ENCODE measurements at places on chromosomes 12 and 14.

DNA sequence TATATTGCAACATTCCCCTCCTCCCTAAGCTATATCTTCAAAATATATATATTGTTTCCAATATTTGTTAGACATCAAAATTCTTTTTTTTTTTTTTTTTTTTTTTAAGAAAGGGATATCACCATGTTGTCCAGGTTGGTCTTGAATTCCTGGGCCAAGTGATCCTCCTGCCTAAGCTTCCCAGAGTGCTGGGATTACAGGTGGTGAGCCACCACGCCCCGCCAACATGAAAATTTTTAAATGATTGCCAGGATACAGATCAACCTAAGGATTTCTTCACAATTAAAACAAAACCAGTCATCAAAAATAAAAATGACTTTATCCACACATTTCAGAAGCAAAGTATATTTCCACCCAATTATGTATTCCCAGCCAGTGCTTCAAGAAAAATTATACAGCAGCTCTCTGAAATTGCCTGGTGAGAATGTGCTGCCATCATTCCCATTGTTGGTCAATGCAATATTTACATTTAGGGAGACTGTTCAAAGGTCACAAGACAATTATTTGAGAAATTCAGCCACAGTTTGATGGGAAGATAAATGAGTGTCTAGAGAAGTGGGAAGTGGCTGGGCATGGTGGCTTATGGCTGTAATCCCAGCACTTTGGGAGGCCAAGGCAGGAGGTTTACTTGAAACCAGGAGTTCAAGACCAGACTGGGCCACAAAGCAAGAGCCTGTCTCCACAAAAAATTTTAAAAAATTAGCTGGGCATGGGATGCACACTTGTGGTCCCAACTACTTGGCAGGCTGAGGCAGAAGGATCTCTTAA lies 141.7 kb upstream of the AMIGO2 start:
- DNase-seq, result no peak

- DNase-seq, result no peak
Measured at GRCh38 chr12:6606331-6607131, 648 bp downstream of the CHD4 start.

- no peak for DNase-seq
Measured at GRCh38 chr12:120834489-120835303, 69.5 kb downstream of the SPPL3 start.

DNA sequence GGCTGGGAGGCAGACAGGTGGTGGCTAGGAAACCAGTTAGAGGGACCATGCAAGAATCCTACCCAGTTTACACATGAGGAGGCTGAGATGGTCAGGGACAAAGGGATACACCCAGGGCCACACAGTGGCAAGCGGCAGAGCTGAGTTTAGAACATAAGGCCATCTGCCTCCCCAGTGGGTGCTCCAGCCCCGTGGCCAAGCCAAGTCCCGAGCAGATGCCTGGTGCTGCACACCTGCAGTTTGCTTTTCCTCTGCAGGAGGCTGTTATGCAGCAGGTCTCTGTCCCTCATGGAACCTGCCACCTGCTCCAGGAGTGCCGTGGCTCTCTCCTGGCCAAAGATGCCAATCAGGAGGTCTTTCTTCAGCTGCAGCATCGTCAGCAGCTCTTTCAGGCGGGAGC lies 70.8 kb downstream of the SYNE3 start:
- DNase-seq, result no peak

- DNase-seq, result no peak
Measured at GRCh38 chr14:90061685-90062126, at the start of gene KCNK13. TSS of gene KCNK13 (plus strand) at chr14:90061994. CDS start at chr14:90062206, 212 bp downstream.

DNA sequence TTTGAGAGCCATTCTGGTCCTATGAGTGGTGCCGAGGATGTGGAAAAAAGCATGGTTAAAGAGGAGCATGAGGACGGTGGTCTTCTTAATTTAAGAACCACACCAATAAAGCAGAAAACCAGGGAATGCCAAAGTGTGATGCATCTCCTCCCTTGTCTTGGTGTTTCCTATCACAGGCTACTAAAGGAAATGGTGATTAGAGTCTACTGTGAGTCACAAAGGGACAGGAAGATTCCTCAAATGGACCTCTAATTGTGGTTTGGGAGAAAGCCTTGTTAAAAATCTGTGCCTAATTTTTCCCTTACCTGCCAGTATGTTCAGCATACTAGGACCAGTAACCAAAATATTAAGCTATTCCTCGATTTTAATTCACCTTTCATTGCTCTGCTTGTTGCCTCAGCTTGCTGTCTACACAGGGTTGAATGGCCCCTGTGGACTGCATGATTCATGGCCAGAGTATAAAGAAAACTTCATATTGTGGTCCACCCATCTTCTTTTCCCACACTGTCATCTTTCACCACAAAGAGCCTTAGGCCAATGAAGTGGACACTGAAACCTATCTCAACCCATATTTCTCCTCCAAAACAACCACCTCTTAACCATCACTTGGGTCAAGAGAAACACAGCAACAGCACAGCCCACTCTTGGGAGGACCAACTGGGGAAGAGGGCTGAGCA lies 38.8 kb downstream of the DIO2 start:
- no peak for DNase-seq

- DNase-seq, result no peak
Measured at GRCh38 chr12:65335021-65335714, 56.7 kb downstream of the MSRB3 start.

DNA sequence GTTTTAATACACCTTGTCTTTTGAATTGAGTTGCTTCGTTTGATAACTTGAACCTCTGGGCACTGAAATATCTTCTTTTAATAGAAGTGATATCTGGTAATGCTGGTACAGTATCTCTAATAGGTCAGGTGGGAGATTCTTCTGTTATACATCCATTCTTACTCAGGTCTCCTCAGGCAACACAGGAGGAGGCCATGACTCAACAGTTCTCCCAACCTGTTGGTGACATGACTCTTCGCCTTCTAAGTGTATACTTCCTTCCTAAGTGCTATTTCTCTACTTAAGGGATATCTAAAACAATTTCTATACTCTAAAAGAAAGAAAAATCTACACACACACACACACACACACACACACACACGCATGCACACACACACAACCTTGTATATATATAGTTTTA lies 509.1 kb downstream of the PCNX1 start:
- no peak for DNase-seq

- DNase-seq, result peak; percentile 87
Measured at GRCh38 chr12:120228291-120229070, 27.6 kb upstream of the RPLP0 start.

GRCh38 chr14:37056473-37056872 lies 115.9 kb downstream of the SLC25A21 start:
- DNase-seq, result no peak

DNA sequence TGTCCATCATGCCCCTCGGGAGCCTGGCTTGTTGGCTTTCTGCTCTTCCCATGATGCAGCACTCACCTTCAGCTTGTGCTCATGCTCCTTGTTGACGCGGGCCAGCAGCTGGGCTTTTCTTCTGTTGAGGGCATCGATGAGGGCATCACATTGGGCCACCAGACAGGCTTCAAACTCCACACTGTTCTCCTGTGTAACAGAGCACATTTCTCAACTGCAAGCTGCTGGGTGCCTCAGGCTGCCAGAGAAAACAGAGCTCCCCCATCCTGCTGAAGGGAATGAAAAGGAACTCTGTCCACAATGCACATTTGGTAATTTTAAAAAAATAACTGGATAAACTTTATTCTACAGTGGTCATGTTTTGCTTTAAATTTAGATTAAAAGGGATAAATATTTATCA lies 72.1 kb downstream of the TRIM9 start:
- DNase-seq, result no peak

GRCh38 chr12:109223868-109224267 lies 85.2 kb downstream of the FOXN4 start:
- DNase-seq, result no peak

DNA sequence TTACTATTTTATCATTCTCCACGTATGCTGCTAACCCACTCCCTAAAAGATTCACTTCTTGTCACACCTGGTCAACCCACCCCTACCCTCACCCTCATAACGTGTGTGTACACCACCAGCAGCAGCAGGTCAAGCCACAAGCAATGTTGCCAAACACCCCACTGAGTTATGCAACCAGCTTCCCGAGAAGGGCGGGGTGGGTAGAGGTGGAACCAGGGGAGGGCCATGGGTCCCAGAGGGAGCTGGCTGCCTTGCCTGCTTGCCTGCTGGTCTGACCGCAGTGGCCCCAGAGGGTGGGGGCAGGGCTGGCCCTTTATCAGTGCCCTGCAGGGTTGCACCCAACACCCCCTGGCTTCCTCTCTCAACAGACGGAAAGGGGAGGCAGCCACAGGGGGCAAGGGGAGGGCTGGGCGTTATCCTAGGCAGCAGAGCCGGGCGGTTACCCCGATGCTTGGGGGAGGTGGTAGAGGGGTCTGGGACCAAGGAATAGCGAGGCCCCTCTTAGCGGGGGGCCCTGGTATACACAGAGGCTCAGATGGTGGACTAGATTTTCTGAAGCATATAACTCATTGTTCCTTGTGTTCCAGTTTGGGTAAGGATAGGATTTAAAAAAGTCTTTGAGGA lies 3.5 kb upstream of the NFE2 start:
- DNase-seq, result no peak

- no peak for DNase-seq
Measured at GRCh38 chr12:14993537-14994266, 20.9 kb downstream of the PDE6H start.

DNA sequence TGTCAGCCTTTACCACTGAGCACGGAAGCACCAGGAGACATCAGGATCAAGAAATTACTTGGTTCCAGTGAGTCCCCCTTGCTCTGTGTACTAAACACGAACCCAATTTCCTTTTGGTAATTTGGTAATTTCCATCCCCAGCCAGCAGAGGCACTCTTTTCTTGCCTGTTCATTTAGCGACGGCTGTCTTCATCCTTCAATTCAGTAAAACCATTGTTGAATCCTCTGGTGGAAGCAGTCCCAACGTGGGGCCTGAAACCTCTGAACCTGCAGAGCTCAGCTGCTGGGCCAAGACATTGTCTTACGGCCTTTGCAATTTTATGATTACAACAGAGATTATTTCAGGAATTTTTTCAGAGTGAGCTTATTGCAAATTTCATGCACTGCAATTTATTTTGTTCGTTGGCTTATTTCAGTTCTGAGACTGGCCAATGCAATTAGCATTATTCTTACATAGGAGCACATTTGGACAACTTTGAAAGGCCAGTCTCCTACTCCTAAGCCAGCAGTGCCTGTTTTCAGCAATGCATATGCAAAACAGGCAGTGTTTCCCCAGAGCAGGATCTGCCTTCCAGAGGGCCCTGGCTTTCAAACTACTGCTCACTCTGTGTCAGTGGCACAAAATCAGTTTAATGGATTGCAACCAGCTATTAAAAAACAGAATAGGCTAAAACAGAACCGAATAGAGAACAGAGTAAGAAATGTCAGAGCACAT lies 372.9 kb upstream of the TMEM132C start:
- no peak for DNase-seq

DNA sequence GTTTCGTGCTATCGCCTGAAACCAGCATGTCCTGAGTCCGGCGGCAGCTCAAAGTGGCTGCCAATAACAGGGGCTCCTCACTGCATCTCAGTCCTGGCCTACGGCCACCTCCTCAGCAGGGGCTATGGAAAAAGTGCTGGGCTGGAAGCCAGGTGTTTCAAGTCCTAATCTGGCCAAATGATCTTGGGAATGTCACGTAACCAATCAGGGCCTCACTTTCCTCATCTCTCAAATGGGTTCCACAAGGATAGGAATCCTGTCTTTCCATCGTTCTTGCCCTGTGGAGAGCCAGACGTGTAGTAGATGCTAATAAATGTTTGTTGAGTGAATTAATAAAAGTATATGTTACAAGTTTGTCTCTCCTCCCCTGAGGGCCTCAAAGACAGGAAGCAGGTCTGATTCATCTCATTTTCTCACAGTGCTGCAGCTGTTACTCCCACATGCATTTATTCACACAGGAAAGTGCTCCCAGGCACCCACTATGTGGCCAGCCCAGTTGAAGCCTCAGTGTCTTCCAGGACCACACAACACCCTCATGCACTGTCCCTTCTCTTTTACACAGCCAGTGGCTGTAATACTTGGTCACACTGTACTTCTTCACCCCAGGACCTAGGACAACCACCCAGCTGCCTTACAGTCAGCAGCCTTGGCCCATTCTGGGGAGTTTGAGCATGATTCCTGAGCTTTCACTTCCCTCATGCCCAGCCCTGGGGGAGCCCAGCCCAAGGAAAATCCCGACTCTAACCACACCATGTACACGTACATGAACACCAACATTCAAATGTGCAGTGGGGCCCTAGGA lies 5.0 kb downstream of the CMKLR1 start:
- DNase-seq, result no peak

DNA sequence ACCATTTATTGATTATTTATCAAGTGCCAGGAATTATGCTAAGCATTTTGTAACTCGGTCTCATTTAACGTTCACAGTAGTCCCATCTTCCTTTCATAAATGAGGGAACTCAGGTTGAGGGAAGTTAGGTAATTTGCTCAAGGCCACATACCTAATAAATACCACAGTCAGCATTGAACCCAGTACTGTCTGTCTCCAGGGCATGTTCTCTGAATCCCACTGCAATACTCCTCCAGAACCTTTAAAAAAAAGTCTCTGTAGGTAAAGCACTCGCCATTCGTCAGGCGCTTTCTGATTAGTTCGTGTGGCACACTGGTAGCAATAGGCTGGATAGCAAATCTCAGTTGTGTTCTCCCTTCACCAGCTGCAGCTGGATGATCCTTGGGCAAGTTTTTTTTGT lies 14.3 kb downstream of the SLC17A8 start:
- no peak for DNase-seq

DNA sequence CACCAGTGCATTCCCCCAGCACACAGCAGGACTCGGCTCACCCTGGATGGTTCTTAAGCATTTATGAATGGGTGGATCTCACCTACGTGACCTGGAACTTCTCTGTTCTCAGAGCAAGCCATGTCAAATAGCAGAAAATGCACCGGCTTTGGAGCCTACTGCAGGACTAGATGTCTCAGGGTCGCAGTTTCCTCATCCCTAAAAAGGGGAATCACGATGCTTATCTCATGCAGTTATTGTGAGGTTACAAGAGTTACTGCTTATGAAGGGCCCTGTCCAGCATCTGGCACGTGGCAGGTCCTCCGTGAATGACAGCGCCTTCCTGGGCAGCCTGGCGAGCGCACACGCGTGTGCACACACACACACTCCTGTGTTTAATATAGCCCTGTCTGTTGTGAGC lies 128.5 kb downstream of the ETV6 start:
- no peak for DNase-seq

- no peak for DNase-seq
Measured at GRCh38 chr14:90449411-90449810, 52.6 kb downstream of the CALM1 start.

- DNase-seq, result peak; percentile 33
Measured at GRCh38 chr14:75497191-75497590, 25.1 kb upstream of the BATF start.

Measured in stimulated activated CD4-positive, alpha-beta T cell treated with anti-CD3 and anti-CD28 coated beads, Interleukin-15, amount 100 ng/mL, for 48 hours (primary cell).